Stimulated activated CD4-positive, alpha-beta T cell treated with anti-CD3 and anti-CD28 coated beads, Interleukin-15, amount 100 ng/mL, for 48 hours (primary cell): ENCODE measurements at places on chromosomes 12 and 14.

GRCh38 chr12:63045020-63045860, 105.8 kb downstream of the AVPR1A start:
- DNase-seq, result no peak

DNA sequence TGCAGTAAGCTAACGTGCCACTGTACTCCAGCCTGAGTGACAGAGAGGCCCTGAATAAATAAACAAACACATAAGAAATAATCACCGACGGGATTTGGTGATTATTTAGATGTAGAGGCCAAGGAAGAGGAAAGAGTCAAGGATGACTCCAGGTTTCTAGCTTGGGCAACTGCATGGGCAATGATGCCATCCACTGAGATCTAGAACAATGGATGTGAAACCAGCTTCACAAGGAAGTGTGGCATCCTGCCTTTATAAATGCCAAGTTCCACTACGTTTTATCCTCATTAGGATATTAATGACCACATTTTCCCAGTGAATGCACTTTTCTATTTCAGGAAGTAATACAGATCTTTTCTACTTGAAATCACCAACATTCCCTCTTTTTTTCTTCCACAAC, 10.9 kb upstream of the PTGER2 start:
- no peak for DNase-seq

- no peak for DNase-seq
Measured at GRCh38 chr14:74829251-74829650, 46.7 kb downstream of the PROX2 start.

- DNase-seq, result no peak
Measured at GRCh38 chr14:67564236-67564635, 31.1 kb downstream of the PLEKHH1 start.

GRCh38 chr12:132695431-132695830, 8.0 kb downstream of the PXMP2 start:
- DNase-seq, result no peak

DNA sequence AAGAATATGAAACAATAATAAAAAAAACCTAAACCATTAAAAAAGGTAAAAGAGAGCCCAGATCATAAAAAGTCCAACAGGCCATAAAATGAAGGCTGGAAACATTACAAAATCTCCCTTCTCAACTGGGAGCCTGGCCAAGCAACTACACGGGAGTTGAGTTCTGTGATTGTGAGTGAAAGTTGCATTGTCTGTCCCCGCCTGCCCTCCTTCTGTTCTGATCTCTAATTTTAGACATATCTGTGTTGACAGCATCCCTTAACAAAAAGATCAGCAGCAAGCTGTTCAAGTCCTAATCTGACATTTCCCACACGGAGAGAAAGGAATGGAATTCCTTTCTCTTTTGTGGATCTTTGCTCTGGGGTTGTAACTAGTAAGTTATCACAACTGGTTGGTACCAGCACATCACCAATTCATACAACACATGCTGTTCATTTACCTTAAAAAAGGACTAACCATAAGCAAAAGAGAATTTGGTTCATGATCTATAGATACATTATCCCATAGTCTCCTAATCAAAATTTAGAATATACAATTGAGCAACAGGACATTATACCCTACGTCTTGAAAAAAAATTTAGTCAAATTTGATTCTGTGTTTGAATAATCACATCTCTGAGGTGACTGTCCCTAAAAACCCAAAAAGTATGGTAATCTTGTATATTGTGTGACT, 205.1 kb upstream of the GZMB start:
- no peak for DNase-seq

GRCh38 chr12:27794818-27795584, 15.0 kb upstream of the MANSC4 start:
- DNase-seq, result no peak

DNA sequence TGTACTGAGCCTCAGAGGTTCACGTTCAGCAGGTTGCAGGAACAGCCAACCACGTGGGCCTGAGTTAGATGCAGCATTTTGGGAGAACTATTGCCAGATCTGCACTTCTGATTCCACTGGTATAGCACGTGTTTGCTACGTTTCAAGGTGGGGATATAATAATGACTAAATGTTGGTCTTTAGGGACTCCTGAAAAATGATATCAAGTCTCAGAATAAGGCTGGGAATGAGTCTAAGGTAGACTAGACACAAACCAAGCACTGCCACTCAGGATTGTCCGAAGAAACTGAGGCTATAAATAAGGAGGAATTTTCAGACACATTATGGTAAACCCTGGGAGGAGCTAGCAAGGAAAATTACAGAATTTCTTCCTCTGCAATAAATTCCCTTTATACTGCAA, 98.1 kb downstream of the ESR2 start:
- no peak for DNase-seq

- peak; percentile 72 for DNase-seq
Measured at GRCh38 chr12:108618079-108618952, 15.4 kb downstream of the SELPLG start.

DNA sequence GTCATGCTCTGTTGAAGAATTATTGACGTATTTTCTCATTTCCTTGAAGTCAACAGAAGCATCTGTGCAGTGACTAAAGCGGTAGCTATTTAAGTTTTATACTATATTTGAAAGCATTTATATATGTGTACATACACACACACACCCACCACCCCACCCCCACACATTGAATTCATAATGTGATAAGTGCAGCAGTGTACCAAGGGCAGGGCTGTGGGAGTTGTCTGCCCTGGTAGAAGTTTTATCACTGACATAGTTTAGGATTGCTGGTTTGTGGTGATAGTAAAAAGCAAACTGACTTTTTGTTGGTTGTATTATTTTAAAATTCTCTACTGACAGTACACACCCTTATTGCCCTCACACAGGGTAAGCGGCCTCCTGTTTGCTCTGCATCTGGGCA, 39.1 kb downstream of the GAS2L3 start:
- no peak for DNase-seq

- DNase-seq, result no peak
Measured at GRCh38 chr12:129325566-129325965, 472.3 kb downstream of the GLT1D1 start.

- DNase-seq, result no peak
Measured at GRCh38 chr12:93419388-93420034, 22.2 kb downstream of the UBE2N start.

- no peak for DNase-seq
Measured at GRCh38 chr14:52862632-52863333, 71.4 kb upstream of the GNPNAT1 start.

GRCh38 chr14:103801459-103801858, 45.9 kb downstream of the PPP1R13B start:
- DNase-seq, result no peak

- no peak for DNase-seq
Measured at GRCh38 chr12:4987076-4988046, 56.3 kb upstream of the KCNA5 start.

DNA sequence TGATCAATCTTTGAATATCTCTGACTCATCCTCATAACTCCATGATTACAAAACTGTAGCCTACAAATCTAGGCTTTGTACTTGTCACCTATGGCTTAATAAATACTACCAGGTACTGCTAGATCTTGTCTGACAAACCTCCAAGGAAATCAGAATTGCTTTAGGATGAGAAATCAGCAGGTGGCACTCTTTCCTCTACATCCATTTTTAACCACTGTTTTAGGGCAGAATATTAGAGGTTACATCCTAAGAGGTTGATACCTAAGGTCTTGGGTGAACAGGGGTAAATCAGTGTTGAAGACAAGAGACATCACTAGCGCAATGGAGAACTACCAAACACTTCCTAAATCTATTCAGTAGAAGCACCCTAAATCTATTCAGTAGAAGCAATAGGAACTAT, 63.1 kb upstream of the SOX5 start:
- no peak for DNase-seq

DNA sequence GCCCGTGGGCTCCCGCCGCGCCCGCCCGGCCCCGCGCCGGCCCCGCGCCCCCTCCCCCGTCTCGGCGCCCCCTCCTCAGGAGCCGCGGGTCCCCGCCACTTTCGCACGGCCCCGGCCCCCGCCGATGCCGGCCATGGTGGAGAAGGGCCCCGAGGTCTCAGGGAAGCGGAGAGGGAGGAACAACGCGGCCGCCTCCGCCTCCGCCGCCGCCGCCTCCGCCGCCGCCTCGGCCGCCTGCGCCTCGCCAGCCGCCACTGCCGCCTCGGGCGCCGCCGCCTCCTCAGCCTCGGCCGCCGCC, 263 bp downstream of the RCOR1 start:
- no peak for DNase-seq

DNA sequence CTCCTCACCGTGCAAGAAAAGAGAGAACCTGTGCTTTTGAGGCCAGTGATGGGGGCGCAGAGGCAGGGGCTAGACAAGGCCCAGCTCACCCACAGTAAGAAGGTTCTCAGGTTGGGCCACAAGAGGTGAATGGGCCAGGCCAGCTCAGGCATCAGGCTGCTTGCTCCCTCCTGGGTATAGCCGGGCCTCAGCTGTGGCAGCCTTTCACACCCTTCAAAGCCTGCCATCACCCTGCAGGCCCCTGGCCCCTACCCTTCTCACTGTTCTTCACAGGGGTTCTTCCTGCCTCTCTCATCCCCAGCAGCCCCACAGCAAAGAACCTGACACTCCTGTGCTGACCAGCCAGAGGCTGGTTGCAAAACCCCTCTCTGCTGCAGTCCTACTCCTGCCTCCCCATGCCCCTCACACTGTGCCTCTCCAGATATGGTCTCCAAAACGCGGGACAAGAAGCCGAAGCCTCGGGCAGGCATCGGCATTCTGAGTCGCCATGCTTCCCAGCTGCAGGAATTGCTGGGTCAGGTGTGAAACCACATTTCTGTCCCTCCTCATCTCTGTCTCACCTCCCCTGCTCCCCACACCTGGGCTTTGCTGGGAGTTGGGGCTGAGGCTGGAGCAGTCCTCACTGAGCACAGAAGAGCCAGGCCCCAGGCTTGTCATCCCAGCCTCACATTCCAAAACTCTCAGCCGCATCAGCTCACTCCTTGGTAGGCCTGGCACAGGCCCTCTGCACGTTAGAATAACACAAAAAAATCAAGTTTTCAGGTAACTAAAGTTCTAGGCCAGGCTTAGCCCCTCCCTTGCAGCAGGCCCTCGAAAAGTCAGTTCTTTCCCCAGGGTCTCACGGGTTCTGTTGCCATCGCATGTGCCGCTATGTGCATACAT, 6.9 kb upstream of the FAIM2 start:
- no peak for DNase-seq

- DNase-seq, result no peak
Measured at GRCh38 chr12:21984375-21984774, 43.1 kb upstream of the ABCC9 start.

DNA sequence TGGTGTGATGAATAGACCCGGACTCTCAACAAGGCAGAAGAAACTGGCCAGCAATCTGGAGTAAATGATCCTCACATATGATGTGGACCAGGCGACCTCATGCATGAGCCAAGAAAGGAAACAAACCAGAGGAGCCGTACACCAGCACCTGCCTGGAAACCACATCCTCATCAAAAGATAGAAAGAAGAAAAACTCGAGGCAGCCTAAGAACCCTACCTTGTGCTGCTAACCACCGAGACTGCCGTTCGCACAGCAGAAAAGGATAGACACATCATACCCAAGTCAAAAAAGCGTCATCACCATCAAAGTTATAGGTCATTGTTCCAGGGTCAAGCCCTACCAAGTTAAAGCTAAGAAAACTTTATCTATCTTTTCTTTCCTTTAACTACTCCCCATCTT, 66.7 kb downstream of the RESF1 start:
- peak; percentile 47 for DNase-seq

GRCh38 chr14:64501411-64502171, 2.0 kb downstream of the ZBTB25 start:
- DNase-seq, result no peak

GRCh38 chr12:64951944-64952343, 127.5 kb downstream of the TBC1D30 start:
- DNase-seq, result no peak

- no peak for DNase-seq
Measured at GRCh38 chr14:75126121-75126544, 715 bp downstream of the NEK9 start.

GRCh38 chr12:1217191-1217949, 226.3 kb downstream of the ERC1 start:
- DNase-seq, result no peak

DNA sequence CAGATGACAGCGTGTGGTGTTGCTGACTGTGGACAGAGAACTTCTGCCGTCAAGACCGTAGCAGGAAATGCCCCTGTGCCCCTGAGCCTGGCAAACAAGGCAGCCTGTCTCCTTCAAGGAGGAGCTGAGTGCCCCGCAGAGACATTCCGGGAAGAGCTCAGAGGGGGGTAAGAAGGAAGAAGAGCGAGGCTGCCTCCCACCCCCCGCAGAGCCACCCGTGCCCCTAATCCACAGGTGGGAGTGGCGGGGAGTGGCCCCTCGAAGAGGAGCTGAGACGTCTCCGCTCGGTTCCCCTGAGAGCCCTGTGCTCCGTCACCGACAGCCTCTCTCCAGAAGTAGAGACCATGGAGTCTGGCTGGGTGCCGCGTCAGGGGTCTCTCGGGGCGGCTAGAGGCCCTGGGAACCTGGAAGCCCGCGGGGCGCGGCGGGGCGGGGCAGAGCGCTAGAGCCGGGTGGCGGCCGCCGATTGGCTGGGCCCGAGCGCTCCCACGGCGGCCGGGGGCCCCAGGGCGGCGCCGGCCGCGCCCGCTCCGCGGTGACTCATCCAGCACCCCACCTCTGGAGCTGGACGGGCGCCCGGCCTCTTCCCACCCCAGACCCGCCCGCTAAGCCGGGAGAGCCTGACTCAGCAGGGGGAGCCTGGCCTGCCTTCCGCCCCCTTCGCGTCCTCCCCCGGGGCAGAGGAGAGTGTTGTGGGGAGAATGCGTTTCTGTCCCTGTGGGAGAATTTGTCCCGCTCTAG, 25.2 kb upstream of the KRT78 start:
- no peak for DNase-seq

DNA sequence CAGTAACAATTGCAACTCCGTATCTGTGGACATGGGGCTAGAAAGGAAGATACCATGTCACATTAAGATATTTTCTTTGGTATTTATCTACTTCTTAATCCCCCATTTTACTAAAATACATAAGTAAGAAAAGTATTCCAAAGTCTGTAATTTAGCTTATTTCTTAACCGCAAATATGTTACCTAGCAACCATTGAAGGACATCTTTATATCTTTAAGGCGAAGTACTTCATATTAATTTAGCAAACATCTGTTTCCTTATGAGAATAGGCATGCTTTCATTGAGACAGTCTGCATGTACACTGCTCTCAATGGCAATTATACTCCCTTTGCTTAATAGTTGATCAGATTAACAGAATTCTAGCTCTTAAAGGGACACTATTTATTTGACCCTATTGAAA, 88.8 kb downstream of the NAV3 start:
- DNase-seq, result no peak

GRCh38 chr12:14400599-14400998, 35.1 kb downstream of the ATF7IP start:
- DNase-seq, result no peak

DNA sequence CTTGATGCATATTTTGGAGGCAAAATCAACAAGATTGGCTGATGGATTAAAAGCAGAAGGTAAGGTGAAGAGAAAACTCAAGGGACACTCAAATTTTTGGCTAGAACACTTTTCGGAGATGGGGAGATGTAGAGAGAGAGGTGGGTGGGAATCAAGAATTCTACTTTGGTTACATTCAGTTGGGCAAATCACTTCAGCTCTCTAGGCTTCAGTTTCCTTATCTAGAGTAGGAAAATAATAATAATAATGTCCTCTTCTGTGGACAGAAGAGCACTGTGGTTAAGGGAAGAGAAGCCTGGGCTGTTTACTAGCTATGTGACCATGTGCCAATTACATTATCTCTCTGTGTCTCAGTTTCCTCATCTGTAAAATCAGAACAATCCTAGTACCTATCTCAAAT, 23.4 kb upstream of the DHRS2 start:
- no peak for DNase-seq
